ENCODE measurements at places on chromosomes 4 and X.
A peak's percentile ranks its signal among the peaks of the same experiment; 100 is the strongest.

- DNase-seq, result no peak
Observed at GRCh38 chr4:172521248-172521647, 647.4 kb upstream of the GALNT7 start.

- no peak for DNase-seq
Observed at GRCh38 chr4:29277381-29277780, 1442.8 kb upstream of the PCDH7 start.

GRCh38 chrX:34866646-34867045 is 76.0 kb upstream of the FAM47B start:
- no peak for DNase-seq

DNA sequence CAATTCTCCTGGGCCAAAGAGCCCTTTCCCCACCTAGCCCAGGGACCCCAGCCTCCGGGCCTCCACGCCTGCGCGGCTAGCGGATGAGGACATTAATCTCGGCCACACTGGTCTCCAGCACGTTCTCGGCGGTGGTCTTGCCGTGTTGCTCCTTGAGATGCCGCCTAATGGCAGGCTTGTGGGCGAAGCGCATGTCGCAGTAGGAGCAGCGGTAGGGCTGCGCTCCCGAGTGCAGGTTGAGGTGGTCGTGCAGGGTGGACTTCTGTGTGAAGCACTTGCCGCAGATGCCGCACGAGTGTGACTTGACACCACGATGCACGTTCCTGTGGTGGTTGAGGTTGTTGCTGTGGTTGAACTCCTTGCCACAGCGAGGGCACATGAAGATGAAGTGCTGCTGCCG is 72.1 kb downstream of the UBE2K start:
- DNase-seq, result no peak

- DNase-seq, result no peak
Observed at GRCh38 chr4:111572470-111572869, 572.8 kb upstream of the FAM241A start.

GRCh38 chr4:35217331-35217730 is 1027.0 kb downstream of the ARAP2 start:
- no peak for DNase-seq

- DNase-seq, result no peak
Observed at GRCh38 chr4:136369073-136369472, 1163.2 kb downstream of the PCDH18 start.

GRCh38 chr4:89878611-89879010 is 16.0 kb upstream of the MMRN1 start:
- no peak for DNase-seq

- DNase-seq, result peak; percentile 64
Observed at GRCh38 chr4:10173037-10173753, 56.6 kb upstream of the WDR1 start.

DNA sequence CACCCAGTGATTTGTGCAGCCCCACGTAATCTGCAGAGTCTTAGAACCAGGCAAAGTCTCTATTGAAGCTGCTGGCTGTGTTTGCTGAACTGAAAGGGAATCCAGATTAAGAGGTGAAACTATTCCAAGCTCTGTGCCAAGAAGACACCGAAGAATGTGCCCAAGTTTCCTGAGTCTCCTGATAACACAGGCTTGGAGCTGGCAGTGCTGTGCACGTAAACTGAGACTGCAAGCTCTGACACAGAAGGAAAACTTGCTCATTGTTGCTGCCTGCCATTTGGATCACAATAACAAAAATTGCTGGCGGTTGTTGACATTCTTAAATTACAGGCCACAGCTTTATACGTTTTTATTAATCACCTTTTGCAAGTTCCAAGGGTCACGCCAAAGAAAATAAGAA is 60.2 kb upstream of the VCX3B start:
- no peak for DNase-seq

- no peak for DNase-seq
Observed at GRCh38 chrX:15475021-15475420, 18.1 kb downstream of the PIR start.

DNA sequence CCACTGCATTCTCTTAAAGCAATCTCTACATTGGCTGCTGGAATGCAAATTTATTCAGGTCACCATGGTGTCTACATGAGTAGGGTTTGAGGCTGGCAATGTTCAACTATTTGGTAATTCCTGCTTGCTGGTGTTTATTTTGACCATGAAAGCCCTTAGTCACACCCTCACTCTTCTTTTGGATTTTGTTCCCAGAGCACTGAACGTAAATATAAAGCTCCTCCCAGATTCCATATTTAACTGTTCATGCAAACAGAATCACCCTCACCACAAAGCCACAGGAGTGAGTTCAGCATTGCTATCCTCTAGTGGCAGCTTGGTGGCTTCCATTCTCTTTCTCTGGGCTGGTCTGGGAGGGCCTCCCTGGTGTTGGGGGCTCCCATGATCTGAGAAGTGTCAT is 82.8 kb downstream of the LNX1 start:
- DNase-seq, result peak; percentile 28

DNA sequence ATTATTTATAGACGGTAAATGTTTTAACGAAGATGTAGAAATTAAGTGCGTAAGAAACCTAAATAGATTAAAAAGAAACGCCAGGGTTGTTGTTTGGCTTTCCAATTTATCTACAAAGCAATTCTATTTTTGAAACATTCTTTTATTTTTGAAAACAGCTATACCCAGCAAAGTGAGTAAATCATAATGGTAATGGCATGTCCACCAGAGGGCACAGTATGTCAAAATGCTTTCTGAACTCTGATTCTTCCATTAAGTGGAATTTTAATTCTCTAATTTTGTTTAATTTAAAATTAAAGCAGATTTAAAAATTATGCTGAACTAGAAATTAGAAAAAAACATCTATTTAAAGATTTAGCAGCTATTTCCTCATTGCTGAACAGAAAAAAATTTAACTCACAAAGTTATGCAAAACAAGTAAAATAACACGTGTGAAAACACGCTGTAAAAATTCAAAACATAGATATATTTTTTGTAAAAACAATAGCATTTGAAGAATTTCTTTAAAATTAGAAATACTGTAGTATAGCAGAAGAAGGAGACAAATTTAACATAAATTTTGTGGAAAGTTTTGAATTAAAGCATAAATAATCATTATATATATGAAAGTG is 26.5 kb downstream of the RASSF6 start:
- no peak for DNase-seq

GRCh38 chrX:10166731-10167151 is 10.0 kb downstream of the CLCN4 start:
- no peak for DNase-seq

GRCh38 chrX:20274121-20274520 is 7.4 kb upstream of the RPS6KA3 start:
- DNase-seq, result no peak

- DNase-seq, result no peak
Observed at GRCh38 chr4:162683659-162684370, 482.9 kb downstream of the NAF1 start.

- no peak for DNase-seq
Observed at GRCh38 chr4:169184236-169184635, 86.5 kb downstream of the SH3RF1 start.

- no peak for DNase-seq
Observed at GRCh38 chr4:153409412-153409811, 56.7 kb upstream of the TMEM131L start.

DNA sequence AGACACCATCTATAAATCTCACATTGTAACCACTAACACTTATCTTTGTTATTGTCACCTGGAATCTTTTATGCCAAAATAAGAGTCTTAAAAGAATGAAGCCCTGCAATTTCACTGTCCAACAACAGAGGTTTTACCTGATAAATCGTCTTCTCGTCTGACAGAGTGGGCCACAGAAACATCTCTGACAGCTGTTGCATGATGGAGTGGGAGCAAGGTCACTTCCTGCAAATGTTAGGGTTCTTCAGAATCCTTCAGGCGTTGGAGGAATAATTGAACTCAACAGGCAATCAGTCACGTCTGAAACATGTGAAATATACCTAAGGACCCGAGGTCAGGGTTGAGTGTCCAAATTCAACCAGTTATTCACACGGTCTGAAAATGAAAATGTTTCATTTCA is 353.6 kb downstream of the TRIML1 start:
- DNase-seq, result no peak

- no peak for DNase-seq
Observed at GRCh38 chr4:186757696-186758355, 34.2 kb upstream of the FAT1 start.

DNA sequence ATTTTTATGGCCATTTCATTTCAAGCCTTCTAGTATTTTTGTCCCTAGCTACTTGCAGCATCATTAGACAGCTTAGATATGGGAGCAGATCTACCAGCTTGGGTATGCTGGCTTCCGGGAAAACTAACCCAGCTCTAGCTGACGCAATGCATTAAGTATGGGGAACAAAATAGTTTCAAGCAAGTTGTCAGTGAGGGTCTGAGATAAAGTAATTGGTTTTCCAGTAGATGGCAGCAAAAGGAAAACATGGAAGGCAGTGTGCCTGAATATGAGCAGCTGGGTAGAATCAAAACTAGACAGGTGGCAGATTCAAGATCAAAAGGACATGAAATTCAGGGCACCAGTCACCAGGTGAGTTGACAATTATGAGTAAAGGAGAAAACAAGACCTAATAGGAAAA is 340.9 kb upstream of the CTSO start:
- no peak for DNase-seq

DNA sequence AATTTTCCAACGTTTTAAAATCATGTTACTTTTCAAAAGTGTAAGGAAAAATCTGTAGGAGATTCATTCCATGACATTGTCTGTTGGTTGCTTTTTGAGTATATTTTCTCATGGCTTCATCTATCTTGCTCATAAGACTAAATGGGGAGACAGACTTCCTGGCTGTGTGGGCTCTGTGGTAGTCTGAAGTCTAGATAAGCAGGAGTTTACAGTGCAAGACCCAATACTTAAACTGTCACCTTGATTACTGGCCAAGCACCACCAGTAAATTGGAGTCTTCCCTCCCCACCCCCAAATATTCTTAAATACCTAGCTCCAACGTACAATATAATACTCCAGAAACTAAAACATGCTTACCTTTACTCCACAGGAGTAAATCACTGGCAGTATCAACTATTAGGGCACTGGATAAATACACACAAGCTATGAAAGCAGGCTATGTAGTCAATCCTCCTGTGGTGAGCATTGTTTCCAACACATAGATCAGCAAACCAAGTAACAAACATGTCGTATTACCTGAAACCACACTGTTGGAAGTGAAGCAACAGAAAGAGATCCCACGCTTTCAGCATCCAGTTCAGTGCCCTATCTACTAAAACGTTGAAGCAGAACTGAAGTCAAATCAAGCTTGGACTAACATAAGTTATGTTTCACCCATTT is 6.2 kb downstream of the HNRNPD start:
- no peak for DNase-seq

DNA sequence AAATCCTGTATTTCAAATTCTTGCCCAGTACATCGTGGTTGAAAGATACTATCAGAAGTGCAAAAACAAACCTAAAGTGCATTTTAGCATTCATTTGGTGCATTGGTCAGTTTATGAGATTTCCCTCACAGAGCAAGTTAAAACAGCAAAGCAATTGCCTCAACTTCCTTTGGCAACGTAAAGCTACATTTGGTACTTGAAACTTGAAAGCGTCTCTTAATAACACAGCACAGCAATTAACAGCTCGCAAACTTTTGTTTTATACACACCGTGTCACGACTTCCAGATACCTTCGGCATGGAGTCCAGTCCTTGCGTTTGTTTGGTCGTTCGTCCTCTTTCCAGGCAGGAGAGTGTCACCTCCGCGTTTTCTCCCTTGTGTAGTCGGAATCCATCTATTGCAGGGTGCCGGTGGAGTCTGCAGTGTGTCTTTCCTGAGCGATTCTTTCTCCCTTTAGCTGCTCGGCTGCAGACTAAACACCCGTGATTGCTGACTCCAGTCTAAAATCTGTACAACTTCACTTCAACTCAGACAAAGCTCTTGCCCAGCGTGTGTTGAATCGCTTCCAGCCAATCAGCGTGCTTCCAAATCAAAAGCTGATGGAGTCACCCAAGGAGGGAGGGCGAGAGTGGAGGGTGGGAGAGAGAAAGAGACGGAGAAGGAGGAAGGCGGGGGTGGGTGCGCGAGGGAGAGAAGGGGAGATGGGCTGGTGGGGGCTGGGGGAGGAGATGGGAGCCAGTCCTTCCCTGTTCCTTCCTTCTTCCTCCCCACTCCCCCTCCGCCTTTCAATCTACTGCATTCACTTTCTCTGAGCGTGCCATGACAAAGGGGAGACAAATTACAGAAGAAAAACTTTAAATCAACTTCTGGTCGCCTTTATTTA is at the start of gene PCDH18:
PCDH18 (minus strand) TSS at position 509 of the 883 bp plus-strand sequence; CDS start at position 103, 406 bp downstream.
- no peak for DNase-seq

GRCh38 chrX:39969099-39969818 is 128.5 kb downstream of the BCOR start:
- peak; percentile 39 for DNase-seq

GRCh38 chr4:6152869-6153705 is 47.3 kb downstream of the JAKMIP1 start:
- DNase-seq, result no peak

- DNase-seq, result no peak
Observed at GRCh38 chrX:11363069-11363594, 69.9 kb downstream of the AMELX start.

DNA sequence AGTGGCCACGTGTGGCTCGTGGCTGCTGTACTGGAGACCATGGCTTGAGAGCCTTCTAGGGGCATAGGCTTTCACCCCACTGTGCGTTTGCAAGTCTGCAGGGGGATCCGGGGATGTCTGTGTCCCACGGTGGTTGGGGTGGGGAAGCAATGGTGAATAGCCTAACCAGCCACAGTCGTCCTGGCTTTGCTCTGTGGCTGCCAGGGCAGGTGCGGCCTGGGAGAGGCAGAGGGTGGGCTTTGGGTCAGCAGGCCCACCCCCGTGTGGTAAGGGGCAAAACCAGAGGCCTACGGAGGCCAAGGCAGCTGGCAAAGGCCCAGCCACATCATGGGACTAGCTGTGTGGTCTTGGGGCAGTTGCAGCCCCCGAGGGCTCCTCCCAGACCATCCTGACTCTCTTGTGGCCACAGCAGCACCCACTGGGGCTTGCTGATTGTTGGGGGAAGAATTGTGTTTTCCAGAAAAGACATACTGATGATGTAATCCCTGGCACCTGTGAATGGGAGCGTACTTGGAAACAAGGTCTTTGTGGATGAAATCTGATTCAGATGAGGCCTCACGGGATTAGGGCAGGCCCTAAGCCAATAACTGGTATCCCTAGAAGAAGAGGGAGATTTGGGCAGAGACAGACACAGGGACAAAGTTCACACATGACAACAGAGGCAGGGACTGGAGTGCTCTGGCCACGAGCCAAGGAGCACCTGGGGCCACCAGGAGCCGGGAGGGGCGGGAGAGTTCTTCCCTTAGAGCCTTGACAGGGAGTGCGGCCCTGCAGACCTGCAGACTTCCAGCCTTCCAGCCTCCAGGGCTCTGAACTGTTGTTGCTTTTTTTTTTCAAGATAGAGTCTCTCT is 2.9 kb downstream of the CPZ start:
- DNase-seq, result peak; percentile 22

Data from DMS79 treated with DMSO at 0.1 percent for 48 hours (cell line).